Activated T-helper 9 cell treated with anti-CD3 and anti-CD28 coated beads, Interleukin-2, amount 50 U/mL, for 16 hours (primary cell): ENCODE measurements at places on chromosomes 12 and 14.

DNA sequence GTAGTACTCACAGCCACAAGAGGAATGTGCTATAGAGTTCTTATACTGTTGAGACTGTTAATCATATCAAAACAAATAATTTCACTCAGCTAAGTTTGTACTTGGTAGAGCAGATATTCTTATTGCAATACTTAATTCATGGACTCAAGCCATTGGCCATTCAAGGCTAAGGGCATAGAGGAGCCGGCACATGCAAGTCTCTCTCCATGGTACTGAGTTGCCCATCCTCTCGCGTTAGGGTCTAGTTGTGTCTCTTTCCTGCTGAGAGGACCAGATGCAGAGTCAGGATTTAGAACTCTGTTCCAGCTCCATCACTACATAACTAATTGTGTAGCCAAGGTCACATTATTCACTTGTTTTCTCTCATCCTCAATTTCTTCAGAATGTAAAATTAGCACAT, 14.4 kb upstream of the TUNAR start:
- no peak for DNase-seq

- DNase-seq = no peak
Measured at GRCh38 chr14:64685371-64686281, 18.6 kb upstream of the PLEKHG3 start.

GRCh38 chr12:74644681-74645080, 107.0 kb downstream of the ATXN7L3B start:
- DNase-seq = no peak

- DNase-seq = no peak
Measured at GRCh38 chr14:67569651-67570290, 30.3 kb downstream of the PIGH start.

- DNase-seq = no peak
Measured at GRCh38 chr12:130087222-130087621, 75.0 kb upstream of the FZD10 start.

DNA sequence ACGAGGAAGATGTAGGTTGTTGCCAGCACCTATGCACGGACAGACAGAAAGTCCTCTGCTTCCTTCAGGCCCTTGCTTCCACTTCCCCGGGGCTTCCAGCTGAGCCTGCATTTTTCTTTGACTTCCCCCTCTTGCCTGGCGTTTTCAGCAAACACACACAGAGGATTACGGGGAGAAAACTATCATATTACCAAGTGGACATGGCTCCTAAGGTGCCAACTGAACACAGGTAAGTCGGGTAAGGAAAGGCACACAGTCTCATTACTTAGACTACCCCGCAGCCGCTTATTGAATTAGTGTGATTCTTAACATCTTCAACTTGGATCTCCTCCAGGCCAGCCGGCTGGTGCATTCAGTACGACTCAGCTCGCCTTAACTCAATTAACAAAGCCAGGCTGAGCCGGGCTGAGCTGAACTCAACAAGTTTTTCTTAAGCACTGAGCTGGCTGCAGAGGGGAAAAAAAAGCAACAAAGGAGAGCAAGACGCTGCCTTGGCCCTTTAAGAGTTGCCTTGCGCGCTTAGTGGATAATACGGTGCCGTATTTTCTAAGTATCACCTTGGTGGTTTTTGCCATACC, 19.2 kb upstream of the MAP1LC3B2 start:
- DNase-seq = no peak

DNA sequence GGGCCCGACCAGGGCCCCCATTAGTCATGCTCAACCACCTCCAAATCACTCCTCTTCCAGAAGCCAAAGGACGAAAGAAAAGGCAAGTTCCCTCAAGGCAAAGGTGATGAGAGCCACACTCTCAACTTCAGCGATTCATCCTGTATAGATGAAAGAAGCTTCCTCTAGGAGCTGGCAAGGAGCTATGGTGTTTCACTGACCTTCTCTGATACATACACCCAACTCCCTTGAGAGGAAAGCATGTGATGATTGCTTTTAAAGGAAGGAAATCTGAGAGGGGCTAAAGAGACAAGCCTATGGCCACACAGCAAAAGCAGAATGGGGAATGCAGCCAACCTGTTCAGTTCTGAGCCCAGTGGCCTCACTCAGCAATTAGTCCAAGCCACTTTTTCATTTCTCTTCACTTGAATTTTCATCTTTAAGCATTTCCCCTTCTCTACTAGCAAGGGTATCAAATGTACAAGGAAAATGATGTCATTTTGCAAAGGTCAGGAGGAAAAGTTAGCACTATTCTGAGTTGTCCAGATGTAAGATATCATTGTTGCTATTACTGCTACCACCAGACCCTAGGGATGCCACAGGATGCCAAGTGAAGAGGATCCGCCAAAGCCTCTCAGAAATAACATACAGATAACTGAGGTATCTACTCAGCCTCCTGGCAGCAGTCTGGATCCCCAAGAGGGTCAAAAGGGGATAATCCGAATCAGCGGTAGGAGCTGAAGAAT, 82.5 kb downstream of the MAP3K9 start:
- no peak for DNase-seq

- no peak for DNase-seq
Measured at GRCh38 chr14:99733211-99733539, 49.1 kb downstream of the CYP46A1 start.

- DNase-seq = no peak
Measured at GRCh38 chr14:69594846-69595245, 16.6 kb upstream of the SUSD6 start.

DNA sequence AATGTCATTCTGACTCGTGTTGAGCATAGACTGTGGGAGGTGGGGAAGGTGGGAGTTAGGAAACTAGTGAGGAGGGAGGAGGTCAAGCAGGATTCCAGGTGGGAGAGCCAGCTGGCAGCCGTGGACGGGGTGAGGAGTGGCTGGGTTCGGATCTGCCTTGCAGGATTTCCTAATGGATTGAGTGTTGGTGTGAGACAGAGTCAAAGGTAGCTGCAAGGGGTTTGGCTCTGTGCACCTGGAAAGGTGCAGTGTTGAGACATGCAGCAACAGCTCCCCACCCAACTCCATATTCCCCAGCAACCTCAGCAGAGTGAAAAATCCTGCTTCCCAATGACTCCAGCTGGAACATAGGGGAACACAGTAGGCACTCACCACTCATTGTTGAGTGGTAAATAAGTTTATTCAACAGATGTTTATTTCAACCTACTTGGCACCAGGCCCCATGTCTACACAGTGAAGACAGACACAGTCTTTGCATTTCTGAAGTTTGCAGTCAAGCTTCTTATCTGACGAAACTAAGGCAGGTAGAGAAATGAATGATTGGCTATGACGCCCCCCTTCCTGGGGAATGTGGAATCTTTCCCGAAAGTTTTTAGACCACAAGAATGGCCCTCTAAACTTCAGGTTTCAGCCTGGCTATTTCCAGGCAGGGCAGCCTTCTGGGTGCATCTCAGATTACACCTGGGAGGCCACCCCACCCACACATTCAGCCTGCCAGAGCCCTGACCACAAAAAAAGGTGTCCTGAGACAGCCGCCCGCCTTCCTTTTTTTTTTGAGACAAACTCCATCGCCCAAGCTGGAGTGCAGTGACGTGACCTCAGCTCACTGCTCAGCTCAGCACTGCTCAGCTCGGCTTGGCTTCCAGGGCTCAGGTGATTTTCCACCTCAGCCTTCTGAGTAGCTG, 37.9 kb upstream of the PLEKHG6 start:
- no peak for DNase-seq

DNA sequence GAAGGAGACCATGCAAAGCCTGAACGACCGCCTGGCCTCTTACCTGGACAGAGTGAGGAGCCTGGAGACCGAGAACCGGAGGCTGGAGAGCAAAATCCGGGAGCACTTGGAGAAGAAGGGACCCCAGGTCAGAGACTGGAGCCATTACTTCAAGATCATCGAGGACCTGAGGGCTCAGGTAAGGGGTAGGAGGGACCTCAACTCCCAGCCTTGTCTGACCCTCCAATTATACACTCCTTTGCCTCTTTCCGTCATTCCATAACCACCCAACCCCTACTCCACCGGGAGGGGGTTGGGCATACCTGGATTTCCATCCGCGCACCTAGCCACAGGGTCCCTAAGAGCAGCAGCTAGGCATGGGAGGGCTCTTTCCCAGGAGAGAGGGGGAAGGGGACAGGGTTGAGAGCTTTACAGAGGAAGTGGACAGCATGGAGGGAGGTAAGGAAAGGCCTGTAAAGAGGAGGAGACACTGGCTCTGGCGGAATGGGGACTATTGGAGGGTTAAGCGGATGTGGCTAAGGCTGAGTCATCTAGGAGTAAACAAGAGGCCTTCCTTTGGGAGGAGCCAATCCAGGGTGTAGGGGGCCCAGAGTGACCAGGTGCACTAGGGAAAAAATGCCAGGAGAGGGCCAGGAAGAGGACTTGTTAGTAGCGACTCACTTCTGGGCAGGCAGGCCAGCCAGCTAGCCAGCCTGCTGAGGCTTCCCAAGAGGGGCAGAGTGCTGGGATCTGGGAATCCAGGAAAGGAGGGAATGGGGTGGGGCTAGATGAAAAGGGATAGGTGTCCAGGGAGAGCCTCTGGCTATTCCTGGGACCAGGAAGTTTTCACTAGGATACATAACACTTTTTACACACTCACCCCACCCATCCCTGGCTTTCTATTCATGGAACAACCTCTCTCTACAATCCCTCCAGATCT, 754 bp downstream of the KRT18 start:
- DNase-seq = no peak

GRCh38 chr14:60575008-60575407, 66.1 kb downstream of the SIX6 start:
- no peak for DNase-seq

GRCh38 chr14:27528328-27528727, 930.5 kb upstream of the NOVA1 start:
- DNase-seq = no peak

- DNase-seq = no peak
Measured at GRCh38 chr12:96375841-96376604, 24.2 kb downstream of the CDK17 start.

DNA sequence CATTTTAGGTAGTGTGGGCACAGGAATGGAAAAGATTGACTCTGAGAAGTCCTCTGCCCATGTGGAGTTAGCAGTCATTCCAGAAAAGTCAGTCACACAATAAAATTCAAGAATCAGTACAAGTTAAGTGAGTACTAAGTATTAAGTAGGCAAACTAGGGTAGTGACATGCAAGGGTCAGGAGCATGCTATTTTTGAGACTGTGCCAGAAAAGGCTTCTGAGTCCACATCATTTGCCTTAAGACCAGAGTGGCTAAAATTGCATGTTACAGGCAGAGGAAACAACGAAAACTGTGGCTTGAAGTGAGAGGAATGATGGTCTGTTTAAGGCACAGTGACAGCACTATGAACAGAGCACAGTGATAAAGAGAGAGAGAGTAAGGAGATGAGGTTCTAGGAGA, 108.9 kb downstream of the SLC6A15 start:
- DNase-seq = no peak
